ENCODE measurements at places on chromosomes 5 and 9.

DNA sequence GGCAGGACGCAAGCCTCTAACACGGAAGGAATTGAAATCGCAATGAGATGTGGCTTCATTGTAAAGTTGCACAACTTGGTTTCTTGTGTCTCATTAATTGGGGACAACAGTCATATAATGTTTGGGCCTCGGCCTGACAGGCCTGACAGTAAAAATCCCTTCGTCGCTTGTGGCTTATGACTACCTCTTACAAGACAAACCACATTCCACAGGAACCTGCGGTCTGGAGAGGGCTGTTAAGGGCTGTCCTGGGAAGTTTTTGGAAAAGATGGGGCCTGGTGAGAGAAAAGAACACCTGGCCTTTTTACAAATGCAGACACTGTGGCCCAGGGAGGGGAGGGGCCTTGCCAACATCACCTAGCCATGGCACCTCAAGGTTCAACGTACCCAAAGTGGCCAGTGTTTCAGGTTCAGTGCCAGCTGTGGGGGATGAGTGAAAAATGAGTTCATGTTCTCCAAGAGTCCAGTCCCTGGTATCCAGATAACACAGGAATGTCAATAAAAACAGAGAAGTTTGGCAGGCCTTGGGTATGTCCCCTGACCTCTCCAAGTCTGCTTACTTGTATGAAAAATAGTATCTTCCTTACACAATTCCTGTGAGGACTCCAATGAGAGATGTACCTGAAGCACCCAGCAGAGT is 22.2 kb downstream of the SHB start:
- no peak for ATAC-seq

GRCh38 chr5:5954275-5954598 is 424.1 kb downstream of the MED10 start:
- ATAC-seq: no peak

GRCh38 chr9:27572061-27572460 is 1.2 kb downstream of the C9orf72 start:
- no peak for ATAC-seq

DNA sequence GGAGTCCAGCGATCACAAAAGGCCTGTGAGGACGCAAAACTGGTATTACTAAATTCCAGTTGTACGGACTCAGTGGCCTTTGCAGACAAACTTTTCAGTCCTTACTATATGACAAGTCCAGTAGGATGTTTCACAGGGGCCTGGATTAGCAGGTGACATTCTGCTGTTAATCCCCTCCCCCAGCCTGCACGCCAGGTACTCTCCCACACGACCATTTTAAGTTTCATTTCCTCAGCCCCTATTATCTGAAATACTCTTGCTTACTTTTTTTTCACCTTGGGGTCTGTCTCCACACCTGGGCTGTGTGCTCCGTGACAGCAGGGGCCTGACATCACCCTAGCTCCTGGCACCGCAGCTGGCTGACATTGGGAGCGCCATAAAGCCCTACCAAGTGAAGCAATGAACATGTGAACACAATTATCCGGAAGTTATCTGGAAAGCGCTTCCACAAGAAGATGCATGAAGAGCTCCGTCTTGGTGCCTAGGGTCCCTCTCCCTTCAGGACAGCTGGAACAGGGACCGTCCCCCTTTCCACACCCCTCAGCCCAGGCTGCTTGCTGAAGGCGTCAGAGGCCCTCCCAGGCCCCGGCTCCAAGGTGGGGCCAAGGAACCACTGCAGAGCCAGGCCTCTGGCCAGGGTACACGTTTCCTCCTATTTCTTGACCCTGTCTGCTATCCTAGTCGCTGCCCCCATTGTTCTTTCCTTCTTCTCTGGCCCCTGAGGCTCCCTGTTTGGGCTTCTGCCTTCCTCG is 39.7 kb upstream of the ZNF622 start:
- ATAC-seq: peak; percentile 36

GRCh38 chr5:165138236-165138635 is 1632.8 kb downstream of the MAT2B start:
- no peak for ATAC-seq

DNA sequence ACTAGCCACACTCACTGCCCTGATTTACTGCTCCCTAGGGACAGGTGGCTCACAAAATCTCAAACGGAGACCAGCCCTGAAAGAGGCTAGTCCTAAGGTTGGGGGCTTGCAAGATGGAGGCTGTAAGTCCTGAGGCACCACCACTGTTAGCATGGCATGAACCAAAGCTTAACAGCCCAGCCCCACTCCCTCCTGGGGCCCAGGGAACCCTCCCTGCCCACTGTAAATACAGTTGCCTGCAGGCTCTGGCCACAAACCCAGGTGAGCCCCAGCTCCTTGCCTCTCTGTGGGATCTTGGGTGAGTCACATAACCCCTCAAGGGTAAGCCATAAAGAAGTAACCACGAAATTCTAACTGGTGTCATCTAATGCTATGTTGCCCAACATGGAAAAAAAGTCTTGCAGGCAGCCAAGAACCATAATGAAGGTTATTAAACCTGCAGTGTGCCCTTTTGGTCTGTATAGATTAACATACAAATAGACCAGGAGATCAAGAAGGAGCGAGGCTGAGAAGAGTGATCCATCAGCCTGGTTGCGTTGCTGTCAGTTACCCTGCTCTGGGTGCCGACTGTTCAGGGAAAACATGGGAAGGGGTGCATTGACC is 1.7 kb upstream of the POMT1 start:
- no peak for ATAC-seq

GRCh38 chr5:132090107-132090506 is 16.5 kb downstream of the CSF2 start:
- peak; percentile 49 for ATAC-seq

- no peak for ATAC-seq
These were observed 32.9 kb upstream of the STX17 start for GRCh38 chr9:99873531-99873930.

GRCh38 chr9:70477907-70478480 is 63.5 kb upstream of the KLF9 start:
- ATAC-seq: no peak

- ATAC-seq: no peak
These were observed 78.4 kb downstream of the ZNF354C start for GRCh38 chr5:179138568-179138925.

DNA sequence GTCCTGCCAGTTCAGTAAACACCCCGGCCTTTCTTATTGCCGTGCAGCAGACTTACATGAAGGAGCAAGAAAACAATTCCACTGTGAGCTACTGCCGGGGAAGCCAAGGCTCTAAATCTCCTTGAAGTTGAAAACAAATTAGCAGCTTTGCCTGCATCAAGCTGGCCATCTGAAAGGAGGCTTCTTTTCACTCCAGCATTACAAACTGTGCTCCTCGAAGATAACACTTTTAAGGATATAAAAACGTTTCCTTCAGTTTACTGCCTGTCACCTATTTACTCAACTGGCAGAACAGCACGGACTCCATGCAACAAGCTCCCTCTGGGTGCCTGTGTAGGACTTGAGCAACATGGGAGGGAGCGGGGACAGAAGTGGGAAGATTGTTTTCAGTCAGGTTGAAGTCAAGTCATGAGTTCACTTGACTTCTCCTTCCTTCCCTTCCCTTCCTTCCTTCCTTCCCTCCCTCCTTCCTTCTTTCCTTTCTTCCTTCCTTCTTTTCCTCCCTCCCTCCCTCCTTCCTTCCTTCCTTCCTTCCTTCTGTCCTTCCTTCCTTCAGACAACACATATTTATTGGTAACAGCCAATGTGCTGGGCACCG is 67.4 kb downstream of the ZNF608 start:
- no peak for ATAC-seq

GRCh38 chr5:89047571-89047970 is 164.6 kb upstream of the MEF2C start:
- ATAC-seq: no peak

DNA sequence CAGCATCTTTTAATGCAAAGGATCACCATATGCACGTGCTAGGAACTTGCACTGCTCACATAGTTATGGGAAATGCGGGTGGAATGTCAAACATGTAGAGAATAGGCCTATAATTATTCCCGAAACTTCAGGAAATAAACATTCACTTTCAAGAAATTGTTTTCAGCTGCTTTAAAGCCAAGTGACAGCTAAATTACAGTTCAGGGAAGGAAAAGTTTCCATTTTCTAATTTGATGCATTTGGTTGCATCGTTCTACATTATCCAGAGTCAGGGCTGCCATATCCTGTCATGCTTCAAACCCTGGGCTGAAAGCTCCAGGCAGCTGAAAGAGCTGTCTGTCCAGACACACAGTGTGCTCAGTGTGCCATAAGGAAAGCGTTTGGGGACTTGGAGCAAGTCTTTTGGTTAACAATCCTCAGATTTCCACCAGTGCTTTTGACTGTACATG is 518.1 kb downstream of the CSNK1G3 start:
- ATAC-seq: no peak

- no peak for ATAC-seq
These were observed 46.2 kb downstream of the WNK2 start for GRCh38 chr9:93230185-93230584.

- ATAC-seq: no peak
These were observed 41.5 kb upstream of the LARP1 start for GRCh38 chr5:154713615-154714125.

DNA sequence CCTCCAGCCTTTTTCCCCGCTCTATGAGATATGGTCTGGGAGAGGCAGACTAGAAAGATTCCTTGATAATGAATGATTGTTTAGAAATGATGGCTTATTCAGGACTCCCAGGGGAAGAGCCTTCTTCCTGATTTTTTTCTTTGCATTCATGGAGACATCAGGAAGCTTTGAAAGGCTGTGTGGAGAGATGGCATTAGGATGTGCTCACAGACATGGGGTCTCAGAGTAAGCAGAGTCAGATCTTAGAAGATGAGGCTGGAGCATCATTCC is 37.1 kb downstream of the PPARGC1B start:
- no peak for ATAC-seq

Measured in stimulated activated memory B cell treated with anti-CD40 and anti-IgM and Interleukin-4, amounts not matched to agents 10 μg/mL and 1 μg/mL and 100 μg/mL, for 72 hours (primary cell).